Fibroblast of villous mesenchyme (primary cell): ENCODE measurements at places on chromosomes 3 and 15. TPM values are rescaled to one million over a fixed set of nuclear protein-coding genes. Genes with fewer than 3 reads are reported as not detected.

DNA sequence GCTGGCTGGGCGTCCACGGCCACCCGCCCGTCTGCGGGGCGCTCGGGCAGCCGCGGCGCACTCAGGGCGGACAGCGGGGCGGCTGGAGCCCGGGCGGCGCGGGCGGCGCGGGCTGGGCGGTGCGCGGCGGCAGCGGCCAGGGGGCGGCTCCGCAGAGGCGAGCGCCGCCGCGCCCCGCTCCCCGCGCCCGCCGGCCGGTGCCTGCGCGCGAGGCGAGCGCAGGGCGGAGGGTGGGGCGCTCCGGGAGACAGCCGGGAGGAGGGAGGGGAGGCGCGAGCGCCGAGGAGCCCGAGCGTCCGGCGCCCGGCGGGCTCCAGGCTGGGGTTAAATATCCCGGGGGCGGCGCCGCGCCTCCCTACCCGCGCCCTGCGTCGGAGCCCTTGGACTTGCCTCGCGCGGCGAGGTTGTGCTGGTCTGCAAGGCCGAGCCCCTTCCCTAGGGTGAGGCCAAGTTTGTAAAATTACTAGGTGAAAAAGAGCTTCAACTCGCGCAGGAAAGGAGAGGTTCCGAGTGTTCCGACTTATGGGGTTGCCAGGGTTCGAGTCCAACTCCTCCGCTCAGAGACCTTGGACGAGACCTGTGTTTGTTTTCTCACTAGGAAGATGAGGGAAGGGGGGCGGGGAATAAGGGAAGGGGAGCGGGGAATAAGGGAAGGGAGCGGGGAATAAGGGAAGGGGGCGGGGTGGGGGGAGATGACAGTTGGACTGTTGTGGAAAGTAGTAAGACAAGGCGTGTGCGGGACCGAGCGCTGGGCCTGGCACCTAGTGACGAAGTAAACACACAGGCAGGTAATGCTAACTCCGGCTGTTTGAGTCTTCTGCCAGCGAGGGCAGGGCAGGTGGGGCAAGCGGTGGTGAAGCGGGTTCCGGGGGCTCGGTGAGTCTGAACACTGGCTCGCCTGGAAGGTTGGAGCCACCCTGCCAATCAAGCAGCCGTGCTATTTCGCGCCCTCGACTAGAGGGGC, at the start of gene TNFAIP8L3:
TNFAIP8L3 (minus strand) TSS at position 301 of the 964 bp plus-strand sequence. CDS start 311 bp downstream, outside the sequence.
- DNase-seq: no peak

DNA sequence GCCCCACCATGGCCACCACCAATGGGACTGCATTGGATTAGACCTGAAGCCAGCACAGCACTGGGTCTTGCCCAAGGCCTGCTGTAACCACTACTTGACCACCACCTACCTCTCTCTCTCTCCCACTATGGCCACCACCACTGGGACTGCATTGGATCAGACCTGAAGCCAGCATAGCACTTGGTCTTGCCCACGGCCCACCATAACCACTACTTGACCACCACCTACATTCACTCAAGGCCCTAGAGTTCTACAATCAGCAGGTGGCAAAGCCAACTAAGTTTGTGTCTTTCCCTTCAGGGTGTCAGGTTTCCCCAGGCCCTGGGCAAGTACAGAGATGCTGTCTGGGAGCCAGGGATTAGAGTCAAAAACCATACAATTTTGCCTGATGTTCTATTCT, 57.6 kb downstream of the ESYT3 start:
- DNase-seq: no peak

GRCh38 chr3:120173056-120173675, 78.9 kb upstream of the GSK3B start:
- DNase-seq: no peak

DNA sequence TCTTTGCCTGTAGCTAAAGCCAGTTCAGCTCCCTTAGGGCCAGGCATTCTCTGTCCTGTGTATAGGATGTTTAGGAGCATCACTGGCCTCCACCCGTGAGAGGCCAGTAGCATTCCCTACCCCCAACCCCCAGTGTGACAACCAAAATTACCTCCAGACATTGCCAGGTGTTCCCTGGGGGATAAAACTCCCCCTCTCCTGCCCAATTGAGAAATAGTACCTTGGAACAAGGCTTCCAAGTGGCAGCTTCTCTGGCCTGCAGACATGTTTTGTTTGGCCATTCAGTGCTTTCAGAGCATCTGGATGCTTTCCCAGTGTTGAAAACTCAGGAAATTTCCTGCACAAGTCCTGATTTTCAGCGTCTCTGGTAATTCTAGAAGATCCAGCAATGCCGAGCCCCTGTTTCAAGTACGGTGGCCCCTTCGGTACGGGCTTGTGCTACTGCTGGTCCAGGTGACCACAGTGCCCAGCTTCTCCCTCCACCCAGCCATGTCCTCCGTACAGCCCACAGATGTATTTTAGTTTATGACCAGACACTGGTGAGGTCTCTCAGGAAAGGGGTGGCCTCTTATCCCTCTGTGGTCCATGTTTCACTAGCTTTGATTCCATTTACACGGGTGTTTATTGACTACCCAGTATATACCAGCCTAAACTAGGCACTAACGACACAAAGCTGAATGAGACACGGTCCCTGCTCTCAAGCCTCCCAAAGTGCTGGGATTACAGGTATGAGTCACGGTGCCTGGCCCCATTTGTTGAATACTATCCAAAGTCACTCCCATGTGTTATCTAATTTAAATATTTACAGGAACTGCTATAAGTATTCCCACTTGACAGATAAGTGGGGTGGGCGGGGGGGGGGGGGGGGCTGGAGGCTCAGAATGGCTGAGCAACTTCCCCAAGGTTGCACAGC, 125.4 kb upstream of the RAD18 start:
- DNase-seq: no peak

GRCh38 chr3:54168451-54168850, 46.1 kb downstream of the CACNA2D3 start:
- DNase-seq: no peak

GRCh38 chr3:52355526-52355925, 39.4 kb downstream of the DNAH1 start:
- no peak for DNase-seq

DNA sequence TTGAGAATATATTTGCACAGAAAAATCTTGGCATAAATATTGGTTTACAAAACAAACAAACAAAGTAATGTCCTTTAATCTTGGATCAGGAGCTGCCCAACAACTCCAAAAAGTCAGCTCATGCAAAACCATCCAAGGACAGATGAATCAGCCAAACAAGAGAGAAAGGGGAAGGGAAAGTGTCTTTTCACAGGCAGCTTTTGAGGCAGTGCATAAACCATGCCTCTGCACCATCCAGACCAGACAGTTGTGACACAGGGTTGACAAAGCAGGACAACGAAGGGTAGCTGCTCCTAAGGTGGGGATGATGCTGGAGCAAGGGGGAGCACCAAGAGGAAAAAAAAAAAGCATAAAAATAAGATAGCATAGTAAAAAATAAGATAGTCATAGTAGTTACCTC, 8.7 kb downstream of the CD86 start:
- no peak for DNase-seq

- DNase-seq: peak; percentile 67
Observed at GRCh38 chr15:73873889-73874511, 636 bp downstream of the TBC1D21 start.

DNA sequence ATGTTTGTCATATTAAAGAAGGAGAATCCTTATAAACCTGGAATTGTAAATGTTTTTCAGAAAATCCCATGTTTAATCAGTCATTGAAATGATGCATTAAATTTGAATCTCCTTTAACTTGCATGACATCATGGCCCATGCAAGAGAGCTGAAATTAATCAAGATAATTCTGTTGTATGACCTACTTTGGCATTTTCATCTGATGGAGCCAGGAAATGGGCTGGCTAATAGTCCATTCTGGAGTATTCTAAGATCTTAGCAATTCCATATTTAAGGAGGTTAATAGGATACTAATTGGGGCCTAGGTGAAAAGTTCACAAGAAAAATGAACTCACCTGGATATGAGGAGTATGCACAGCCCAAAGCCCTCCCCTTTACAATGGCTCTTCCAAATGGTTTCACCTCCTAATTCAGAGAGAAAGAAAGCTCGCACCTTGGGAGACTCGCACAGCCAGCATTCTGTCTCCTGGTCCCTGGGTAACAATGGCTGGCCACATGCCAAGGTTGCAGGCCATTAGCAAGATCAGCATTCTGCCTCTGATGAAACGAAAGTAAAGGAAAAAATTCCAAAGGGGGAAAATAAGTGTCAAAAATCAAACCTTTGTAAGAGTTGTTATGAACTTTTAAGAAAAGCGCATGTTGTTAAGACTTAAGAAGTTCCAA, 786.4 kb downstream of the MCTP2 start:
- no peak for DNase-seq

DNA sequence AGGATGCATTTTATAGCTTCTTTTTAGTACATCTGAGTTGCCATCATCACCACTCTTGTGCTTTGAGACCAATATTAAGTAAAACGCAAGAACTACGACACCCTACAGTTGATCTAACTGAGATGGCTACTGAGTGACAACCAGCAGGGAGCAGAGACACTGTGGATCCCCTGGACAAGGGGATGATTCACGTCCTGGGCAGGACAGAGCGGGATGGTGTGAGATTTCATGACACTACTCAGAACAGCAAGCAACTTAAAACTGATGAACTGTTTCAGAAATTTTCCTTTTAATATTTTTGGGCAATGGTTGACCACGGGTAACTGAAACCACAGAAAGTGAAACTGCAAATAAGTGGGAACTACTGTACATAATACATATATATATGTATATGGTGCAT, 299.2 kb downstream of the ADAMTS17 start:
- peak; percentile 42 for DNase-seq

- DNase-seq: no peak
Observed at GRCh38 chr3:159818399-159818798, 170.2 kb upstream of the IL12A start.

DNA sequence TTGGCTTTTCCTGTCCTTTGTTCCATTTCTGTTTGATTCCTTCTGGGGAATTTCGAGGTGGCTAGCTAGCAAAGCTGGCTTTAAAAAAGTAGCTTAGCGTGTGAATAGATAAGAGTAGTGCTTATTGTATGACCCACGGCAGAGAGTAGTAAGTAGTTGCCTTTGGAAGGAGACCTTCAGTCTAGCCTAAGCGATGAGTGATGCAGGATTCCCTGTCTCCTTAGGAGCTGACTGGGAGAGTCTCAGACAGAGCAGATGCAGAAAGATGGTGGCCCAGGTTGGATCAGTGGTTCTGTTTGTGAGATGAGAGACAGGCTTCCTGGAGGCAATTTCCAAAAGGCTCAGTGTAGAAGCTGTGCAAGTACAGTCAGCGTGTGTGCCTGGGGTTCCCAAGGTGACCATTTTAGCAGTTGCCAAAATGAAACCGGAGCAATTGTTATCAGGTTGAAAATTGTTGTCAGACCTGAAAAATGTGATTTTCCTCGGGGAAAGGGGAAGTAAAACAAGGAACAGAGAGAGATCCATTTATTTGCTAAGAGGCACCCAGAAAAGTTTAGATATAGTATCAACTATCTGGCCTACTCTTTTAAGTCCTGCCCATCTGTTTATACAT, 681 bp upstream of the IL5RA start:
- DNase-seq: no peak

GRCh38 chr15:53586799-53587198, 172.7 kb downstream of the WDR72 start:
- no peak for DNase-seq

GRCh38 chr15:71570736-71571135, 239.6 kb upstream of the NR2E3 start:
- no peak for DNase-seq

- DNase-seq: no peak
Observed at GRCh38 chr3:23698652-23699313, 107.0 kb upstream of the UBE2E1 start.

GRCh38 chr3:89957451-89957850, 850.0 kb downstream of the EPHA3 start:
- no peak for DNase-seq

DNA sequence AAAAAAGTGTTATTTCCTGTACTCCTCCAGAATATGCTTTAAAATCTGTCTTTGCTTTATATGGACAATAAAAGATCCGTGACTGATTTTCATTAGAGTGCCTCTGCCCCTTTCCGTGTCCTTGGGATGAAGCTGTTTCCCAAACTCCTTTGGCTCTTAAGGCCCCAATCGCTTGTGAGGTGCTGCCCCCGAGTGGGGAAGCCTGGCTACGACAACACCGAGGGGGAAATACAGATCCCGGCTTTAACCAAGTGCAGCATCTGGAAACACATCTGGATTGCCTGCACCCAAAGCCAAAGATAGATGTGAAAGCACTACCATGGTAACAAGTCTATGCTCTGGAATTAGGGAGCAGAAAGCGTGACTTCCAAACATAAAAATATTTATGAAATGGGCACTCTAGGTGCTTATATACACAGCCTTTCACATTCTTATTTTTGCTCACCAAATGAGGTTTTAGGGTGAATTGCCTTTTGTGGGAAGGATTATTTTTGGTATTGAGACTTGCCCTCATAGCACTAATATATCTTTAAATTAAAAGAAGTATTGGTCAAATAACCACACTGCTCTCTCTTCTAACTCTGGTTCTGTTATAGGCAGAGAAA, 40.6 kb upstream of the ADCY5 start:
- peak; percentile 75 for DNase-seq

GRCh38 chr3:121431726-121432517, 113.9 kb downstream of the POLQ start:
- DNase-seq: peak; percentile 82

Gene CACNA2D2
- total RNA-seq: not detected in 2 replicates

Gene SLC22A14
- total RNA-seq: 0.32 and 0.86 TPM in 2 replicates

Gene GPR160
- total RNA-seq: under 0.01 and 0.43 TPM in 2 replicates

Gene INSYN1
- under 0.01 and 0.64 TPM in 2 replicates for total RNA-seq

Gene LRRIQ4
- 0.32 TPM in 1 of 2 replicates, not detected in the other for total RNA-seq

Gene GOLGA8T
- under 0.01 TPM in 1 of 2 replicates, not detected in the other for total RNA-seq

Gene ST3GAL6
- total RNA-seq: 3.9 and 5.2 TPM in 2 replicates

Gene THAP10
- 1.9 and 2.6 TPM in 2 replicates for total RNA-seq
